ENCODE measurements at places on chromosomes 7 and 10.

DNA sequence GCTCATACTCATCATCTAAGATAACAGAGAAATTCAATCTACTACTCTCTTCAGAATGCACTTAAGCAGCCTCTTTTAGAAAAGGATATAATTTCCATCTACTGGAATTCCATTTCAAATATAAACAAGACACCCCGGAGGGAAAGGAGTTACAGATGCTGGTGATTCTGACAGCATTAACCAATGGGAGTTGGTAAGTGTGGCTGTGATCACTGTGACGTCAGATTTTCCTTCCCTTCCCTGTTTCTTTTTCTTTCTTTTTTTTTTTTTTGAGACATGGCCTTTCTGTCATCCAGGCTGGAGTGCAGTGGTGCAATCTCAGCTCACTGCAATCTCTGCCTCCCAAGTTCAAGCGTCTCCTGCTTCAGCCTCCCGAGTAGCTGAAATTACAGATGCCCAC is 106.6 kb downstream of the ACTR3B start:
- no peak for DNase-seq

DNA sequence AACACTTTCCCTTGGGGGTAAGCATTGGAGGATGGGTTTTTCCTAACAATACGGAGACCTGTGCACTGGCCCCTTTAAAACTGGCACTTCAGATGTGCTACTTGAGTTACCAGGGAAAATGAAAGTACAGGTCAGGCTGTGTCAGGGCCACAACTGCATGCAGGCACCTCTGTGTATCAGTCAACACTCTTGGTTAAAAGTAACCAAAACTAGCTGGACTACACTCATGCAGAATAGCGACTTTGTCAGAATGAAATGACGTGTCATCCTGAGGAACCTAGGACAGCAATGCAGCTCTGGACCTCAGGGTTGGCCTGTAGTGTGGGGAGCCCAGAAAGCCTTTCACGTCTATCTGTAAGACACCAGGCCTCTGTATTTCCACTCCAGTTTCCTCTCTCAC is 33.8 kb upstream of the SMKR1 start:
- no peak for DNase-seq

GRCh38 chr7:38280000-38280399 is 6.6 kb upstream of the TARP start:
- no peak for DNase-seq

DNA sequence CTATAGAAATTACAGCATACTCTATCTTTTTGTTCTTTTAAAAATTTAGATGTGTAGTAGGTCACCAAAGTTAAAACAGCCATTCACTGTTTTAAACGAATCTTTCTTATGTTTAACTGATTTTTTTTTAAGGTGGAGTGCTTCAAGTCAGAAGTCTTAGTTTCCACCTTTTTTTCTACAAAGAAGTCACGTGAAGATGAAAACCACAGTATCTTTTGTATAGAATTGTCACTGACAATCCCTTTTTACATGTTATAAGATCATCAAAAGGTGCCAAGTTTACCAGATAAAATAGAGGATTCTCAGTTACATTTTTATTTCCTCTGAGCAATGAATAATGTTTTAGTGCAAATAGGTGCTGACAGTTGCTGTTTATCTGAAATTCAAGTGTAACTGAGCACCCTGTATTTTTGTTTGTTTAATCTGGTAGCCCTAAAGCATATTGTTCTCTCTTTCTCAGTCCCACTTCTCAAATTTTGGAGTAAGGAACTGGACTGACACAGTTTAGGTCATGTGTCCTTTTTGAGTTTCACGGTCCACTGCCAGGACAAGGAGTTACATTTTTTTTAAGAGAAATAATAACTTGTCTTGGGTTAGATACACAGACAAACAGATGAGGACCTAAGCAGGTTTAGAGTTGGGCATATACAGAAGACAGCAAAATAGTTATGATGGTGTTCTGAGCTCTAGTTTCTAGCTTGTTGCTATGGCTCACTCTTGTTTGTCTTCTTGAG is 233.2 kb upstream of the MBL2 start:
- DNase-seq = no peak

GRCh38 chr7:105896407-105896911 is 20.1 kb upstream of the ATXN7L1 start:
- no peak for DNase-seq

DNA sequence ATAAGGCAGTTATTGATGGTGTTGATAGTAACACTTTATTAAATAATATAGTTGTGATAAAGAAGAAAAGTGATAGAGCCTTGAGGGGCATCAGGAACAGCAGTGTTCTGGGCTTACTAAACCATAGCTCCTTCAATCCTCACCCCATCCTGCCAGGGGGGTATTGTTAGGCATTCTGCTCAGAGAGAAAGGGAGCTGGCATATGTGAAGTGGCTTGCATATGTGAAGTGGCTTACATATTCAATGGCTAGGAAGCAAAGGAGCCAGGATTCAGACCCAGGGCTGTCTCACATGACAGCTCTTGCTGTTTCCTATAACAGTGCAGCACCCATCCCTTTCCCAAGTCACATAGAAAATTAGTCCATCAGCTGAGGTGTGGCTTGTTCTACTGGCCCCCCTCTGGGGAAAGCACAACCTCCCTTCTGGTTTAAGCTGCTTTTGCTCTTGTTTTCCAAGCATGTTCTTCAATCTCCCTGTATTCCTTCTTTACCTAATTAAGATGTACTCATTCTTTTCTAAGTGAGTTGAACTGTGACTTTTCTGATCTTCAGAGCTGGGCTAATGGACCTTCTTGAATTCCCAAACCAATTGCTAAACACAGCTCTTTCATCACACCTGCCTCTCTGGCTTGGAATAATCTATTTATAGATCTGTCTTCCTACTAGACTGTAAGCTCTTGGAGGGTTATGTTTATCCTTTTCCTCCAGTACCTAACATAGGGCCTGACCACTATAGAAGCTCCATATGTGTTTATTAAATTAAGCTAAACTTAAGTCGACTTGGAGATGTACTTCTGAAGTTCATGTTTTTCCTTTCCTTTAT is 108.7 kb upstream of the GLI3 start:
- DNase-seq = no peak

DNA sequence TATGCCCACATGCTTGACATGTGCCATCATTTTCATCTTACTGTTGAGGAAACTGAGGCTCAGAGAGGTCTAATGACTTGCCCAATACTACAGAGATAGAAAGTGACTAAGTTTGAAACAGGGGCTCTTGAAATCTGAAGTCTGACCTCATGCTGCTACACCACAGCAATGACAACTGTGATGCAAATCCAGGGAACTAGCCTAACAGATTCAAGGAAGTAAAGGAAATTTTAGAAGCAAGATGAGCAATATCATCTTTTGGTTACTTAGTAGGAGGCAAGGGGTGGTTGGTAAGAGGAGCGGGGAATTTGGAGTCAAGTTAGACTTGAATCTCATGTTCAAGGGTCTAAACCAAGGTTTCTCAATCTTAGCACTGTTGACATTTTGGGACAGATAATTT is 26.3 kb upstream of the OSBPL3 start:
- no peak for DNase-seq

- DNase-seq = no peak
Measured at GRCh38 chr10:71746344-71747037, 26.8 kb downstream of the VSIR start.
